LoVo (cell line): ENCODE measurements at places on chromosomes 12 and 14.

DNA sequence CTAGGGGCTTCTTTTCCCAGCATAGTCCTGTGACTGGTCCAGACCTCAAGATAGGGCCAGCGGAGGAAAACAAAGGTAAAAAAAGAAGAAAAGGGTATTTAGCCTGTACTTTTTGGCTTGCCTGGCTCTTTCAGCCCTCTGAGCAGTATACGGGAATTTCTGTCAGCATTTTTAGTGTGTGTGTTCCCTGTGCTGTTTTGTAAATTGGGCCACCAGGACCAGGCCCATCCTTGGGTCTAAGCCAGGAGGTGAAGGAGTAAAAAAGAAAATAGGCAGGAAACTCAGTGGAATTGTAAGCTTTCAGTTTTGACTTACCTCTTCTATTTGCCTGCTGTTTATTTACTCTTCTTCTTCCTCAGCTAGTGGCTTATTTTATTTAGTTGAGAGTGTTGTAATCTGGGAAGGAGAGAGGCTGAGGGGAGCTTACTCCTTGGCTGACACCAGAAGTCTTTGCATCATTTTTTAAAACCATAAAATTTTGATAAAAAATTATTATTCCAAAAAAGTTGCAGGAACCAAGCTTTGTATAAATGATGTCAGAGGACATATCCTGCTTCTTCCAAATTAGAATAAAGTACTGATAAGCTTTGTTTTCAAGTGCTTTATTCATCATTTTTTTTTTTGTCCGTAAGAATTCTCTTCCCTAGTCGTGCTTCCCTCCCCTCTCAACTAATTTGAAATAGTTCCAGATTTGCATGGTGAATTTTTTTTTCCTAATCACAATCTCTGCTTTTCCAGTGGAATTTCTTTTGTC is 63.7 kb downstream of the DIP2B start:
- DNase-seq, result no peak

GRCh38 chr14:22213120-22213519 is 375.9 kb downstream of the DAD1 start:
- no peak for DNase-seq

DNA sequence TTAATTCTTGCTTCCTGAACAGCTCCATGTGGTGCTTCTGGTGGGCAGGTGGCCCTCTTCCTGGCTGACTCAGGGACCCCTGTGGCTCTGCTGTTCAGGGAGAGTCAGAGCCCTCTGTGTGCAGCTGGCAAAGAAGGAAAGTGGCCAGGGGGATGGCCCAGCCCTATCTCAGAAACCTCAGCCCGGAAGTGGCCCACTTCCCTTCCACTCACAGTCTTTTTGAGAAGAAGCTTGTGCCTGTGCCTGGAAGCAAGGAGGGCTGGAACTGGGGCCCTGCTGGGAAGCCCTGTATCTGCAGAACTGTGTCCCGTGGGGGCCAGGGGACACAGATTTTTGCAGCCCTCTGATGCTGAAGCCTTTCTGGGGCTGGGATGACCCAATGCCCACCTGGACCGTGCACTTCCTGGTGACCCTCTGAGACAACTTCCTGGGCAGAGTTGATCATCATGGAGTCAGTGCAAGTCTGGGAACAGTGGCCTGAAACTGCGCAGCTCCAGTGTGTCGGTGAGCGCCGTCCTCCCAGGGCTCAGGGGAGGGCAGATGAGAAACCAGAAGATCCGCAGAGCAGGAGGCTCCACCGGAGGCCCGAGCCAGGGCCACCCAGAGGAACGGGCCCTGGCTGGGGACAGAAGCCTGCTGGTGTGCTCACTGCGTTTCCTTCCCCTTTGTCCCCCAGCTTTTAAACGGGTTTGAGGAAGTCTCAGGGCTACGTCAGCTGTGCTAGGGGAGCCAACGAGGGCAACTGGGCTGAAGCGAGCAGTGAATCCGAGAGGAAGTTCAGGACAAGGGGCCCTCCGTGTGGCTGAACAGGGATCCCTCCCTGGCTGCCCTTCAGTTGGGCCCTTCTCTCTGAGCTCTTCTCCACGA is 217.4 kb upstream of the RTL1 start:
- DNase-seq, result no peak

DNA sequence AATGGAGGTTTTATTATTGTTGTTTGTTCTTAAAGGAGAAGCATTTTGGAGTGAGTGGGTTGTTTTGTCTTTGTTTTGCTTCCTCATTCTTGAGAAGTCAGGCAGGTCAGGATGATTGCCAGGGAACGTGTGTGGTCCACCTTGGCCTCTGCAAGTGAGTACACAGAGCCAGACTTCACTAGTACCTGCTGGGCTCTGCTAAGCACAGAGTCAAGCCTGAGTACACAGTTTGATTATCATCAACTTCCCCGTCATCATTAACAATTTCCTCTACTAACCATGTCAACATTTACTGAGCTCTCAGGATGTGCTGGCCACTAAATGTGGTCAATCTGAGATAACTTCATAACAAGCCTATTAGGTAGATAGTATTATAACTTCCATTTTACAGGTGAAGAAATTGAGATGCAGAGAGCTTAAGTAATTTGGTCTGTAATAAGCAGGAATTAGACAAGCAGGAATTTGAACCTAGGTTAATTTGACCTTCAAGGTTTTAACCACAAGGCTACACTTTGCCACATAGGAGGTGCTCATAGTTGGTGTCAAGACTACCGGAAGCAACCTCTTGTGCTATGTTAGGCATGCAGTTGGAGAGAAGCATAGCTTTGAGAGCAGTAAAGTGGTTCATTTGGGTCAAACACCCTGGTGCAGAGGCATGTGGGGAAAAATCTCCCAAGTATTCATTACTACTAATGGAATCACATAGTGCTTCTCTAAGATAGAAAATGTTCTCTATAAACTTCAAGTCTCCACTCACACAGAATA is 178.3 kb downstream of the NUAK1 start:
- peak; percentile 13 for DNase-seq

DNA sequence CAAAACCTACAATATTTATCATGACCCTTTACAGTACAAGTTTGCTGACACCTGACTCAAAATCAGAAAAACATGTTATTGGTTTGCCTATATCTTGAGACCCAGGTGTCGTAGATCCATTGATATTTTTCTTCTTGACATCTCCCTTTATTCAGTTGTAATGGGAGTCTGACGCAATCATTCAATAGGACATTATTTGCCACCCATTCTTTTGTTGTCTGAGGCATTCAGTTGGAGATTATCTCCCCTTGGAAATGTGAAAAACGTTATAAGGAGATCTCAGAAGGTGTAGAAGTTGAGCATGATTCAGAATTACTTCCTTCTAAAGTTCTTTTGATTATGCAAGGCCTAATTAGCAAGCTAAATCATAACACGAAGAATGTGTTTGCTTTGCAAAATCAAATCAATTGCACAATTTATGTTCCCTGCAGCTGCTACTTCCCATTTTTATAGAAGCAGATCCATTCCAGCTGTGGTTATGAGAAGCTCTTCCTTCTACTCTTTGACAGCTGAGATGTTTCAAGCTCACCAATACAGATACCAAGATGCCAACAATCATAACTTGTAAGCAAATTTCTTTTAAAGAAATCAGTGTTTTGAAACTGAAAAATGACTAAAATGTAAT is 228.2 kb upstream of the SYT1 start:
- no peak for DNase-seq

DNA sequence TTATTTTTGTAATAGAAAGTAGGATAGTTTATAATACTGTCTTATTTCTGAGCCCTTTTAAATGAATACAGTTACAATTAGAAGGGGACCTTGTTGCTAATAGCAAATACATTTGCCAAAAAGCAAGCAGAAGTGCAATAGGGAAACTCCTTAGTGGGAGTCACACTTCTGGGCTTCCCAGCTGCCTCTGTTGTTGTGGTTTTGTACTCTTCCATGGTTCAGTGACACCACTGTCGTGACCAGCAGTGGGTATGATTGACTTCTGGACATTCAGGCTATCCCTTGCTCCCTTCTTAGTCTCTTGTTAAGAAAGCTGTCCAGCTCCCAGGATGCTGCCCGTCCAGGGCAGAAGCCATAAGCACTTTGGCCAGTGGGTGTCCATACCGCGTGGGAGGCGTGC is 22.6 kb downstream of the TCTN1 start:
- no peak for DNase-seq

DNA sequence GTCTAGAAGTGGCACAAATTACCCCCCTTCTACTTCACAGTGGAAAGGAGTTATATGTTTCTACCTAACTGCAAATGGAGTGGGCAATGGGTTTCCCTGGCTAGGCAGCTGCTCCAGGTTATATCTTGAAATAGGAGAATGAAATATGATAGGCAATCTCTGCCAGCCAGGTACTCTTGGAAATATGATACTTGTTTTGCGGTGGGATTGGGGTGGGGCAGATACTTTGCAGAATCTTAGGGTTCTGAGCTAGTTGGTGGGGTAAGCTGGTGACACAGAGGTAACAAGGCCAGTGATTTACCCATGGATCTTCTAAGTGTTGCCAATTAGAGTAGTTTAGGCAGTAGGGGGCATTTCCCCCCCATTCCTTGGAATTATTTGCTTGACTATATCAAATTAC is 140.1 kb downstream of the ATP23 start:
- no peak for DNase-seq

DNA sequence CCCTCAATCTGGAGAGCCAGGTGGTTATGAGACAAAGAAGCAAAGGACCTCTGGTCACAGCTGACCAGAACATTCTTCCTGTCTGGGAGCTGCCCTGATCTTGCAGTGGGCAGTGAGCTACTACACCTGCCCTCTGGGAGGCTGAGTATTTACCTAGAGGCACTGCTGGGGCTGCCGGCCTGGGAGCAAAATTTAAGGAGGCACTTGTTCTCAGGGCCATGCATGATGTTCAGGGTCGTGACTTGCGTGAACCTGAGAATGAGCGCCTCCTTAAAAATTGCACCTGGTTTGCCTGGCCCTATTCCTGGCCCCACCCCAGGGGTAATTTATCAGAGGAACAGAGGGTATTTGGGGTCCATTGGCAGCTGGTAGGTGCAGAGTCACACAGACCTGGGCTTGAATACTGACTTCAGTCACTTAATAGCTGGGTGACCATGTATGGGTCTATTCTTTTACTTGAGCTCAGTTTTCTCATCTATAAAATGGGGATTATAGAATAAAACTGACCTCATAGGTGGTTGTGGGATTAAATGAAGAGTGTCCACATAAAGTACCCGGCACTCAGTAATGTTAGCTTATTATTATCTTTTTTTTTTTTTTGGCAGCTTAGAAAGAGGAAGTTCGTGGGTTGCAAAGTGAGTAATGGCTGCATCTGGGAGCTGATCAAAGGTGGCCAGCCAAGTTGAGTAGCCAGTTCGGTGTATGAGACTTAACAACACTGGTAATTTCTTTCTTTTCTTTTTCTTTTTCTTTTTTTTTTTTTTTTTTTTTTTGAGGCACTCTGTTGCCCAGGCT is 107.4 kb upstream of the MED13L start:
- DNase-seq, result no peak

DNA sequence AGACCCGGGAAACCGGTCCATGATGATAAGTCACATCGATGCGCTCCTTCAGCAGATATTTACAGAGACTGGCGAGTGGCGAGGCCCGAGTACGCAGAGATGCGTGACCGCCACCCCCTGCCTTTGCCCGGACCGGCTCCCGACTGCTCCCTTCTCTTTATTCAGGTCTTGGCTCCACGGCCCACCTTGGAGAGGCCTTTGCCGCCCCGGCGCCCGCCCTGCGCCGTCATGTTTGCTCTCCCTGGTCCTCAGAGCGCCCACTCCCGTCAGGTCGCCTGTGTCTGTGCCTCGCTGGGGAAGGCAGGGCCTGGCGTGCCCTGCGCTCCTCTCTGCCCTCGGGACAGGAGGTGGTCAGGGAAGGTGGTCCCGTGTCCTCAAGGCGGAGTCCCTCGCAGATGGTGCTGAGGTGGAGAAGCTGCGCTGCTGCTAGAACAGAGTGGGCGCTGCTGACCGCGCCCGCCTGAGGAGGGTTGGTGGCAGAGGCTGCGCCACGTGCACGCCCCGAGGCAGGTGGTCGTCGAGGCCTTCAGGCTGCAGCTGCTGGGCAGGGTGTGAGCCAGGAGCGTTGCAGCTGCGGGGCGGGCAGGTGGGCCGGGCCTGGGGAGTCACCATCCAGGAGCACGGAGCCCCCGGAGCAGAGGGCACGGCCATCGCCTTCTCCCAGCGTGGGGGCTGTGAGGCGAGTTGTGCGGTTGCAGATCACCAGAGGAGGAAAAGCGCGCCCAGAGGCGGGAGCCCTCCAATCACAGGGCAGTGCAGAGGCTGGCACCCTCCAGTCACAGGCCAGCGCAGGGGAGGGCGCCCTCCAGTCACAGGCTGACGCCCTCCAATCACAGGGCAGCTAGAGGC is 27.2 kb downstream of the DDX51 start:
- DNase-seq, result no peak
